ENCODE measurements at places on chromosomes 1 and 21.

DNA sequence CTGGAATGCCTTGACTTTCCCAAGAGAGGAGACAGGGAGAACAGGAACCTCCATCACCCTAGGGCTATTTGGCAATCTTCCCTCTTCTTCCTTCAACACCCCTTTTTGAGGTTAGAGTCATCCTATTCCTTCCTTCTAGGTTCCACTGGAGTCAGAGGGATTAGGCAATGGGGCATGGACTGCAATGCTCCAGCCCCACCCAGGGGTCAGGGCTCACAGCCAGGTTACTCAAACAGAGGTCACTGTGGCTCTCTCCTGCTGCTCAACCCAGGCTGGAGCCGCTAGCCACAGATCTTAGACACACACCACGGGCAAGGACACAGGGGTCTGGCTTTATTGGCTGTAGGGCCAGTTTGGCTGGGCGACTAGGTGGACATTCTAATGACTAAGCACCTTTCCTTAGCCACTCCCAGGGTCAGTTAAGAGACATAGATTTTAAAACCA, 145.5 kb upstream of the NRIP1 start:
- DNase-seq = no peak

- no peak for DNase-seq
Observed at GRCh38 chr1:27873671-27874384, 1.5 kb downstream of the THEMIS2 start.

- DNase-seq = no peak
Observed at GRCh38 chr1:98344731-98345130, 316.8 kb upstream of the SNX7 start.

GRCh38 chr1:168623831-168624230, 47.4 kb downstream of the XCL1 start:
- DNase-seq = no peak

GRCh38 chr1:242017580-242018233, 18.8 kb upstream of the MAP1LC3C start:
- DNase-seq = no peak

- no peak for DNase-seq
Observed at GRCh38 chr1:18049228-18049627, 58.4 kb upstream of the IGSF21 start.

DNA sequence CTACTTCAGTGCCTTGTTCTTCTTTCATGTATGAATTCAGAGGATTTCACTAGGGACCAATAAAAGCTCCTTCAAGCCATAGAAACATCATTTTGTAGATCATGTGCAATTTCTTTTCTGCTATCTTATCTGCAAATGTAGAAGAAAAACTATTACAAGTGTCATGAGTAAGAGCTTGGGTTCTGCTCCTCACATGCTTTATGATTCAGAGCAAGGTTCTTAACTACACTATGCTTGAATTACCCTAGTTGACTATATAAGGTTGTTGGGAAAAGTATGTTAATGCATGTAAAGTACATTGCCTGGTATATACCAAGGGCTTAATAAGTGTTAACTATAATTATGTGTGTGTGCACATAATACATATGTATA, 91.4 kb upstream of the S1PR1 start:
- DNase-seq = no peak

DNA sequence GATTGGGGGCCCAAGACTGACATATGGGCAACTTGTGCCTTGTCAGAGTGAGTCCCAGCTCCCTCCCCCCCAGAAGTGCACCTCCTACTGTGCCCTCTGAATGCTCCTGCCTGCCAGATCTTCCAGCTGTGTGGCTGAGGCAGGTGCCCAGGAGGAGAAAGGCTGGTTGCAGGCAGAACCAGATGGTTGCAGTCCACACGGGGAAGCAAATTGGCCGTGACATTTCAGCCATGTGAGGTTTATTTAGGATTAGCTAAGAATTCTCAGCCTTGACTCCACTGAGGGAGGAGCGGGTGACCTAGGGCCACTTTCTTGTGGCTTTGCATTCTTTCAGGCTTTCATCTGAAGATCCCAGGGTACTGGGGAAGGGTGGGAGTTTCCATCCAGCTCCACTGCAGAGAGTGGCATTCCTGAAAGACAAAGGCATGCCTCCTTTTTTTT, 33.8 kb downstream of the PEX14 start:
- no peak for DNase-seq
